ENCODE measurements at places on chromosomes 1 and 21. TPM values are rescaled to one million over a fixed set of nuclear protein-coding genes. Genes with fewer than 3 reads are reported as not detected.

The NCF2 gene
- 9.0 TPM for total RNA-seq

- DNase-seq = no peak
Observed at GRCh38 chr1:31639543-31639942, 5.1 kb downstream of the PEF1 start.

The BATF3 gene
- 129 TPM for total RNA-seq

DNA sequence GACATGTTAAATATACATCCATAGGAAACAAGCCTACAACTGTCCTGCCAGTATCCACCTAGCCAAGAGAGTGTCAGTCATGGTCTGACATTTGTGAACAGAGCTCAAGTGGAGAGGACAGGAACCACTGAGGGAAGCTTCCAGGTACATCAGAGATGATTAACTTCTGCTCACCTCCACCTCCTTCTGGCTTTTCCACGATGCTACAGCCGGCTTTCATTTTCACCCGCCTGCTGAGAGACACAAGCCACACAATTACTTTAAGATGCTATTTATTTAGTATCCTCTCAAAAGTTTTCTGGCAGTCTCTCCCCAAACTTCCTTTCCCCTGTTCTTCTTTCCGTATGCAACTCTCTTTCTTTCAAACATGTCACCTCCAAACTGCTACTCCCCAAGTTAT is 2.1 kb downstream of the ETV3 start:
- peak; percentile 35 for DNase-seq

The LYPD8 gene
- total RNA-seq = not detected

- no peak for DNase-seq
Observed at GRCh38 chr1:51517361-51518032, 1.6 kb downstream of the EPS15 start.

GRCh38 chr1:50739125-50739524 is 220.9 kb downstream of the FAF1 start:
- no peak for DNase-seq

GRCh38 chr1:92990828-92991227 is 29.6 kb upstream of the DIPK1A start:
- DNase-seq = no peak

- DNase-seq = no peak
Observed at GRCh38 chr1:145884675-145885074, 991 bp downstream of the ANKRD35 start.

DNA sequence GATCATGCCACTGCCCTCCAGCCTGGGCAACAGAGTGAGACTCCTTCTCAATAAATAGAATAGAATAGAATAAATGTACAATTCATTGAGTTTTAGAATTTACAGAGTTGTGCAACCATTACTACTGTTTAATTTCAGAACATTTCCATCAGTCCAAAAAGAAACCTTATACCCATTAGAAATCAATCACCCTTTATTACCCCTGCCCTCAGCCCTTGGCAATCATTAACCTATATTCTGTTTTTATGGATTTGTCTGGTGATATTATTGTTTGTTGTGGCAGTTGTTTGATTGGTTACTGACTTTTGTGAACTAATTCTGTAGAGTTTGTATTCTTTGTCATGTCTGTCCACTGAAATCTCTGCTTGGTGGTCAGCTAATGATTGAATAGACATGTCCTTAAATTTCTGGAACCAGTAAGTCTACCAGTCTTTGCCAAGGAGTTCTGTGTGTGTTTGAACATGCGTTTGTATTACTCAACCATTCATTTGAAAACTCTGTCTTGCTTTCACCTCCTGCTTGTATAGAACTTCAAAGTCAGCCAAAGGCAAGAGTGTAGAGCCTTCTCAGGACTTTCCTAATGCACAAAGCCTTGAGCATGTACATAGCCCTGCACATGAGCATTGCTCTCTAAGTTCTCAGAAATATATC is 208.8 kb downstream of the GPR52 start:
- DNase-seq = no peak

GRCh38 chr1:905071-905749 is 18.5 kb upstream of the SAMD11 start:
- DNase-seq = peak; percentile 44
